ENCODE measurements at places on chromosomes 7 and 10. TPM values are rescaled to one million over a fixed set of nuclear protein-coding genes. Genes with fewer than 3 reads are reported as not detected.

The NPC1L1 gene
- not detected for total RNA-seq

DNA sequence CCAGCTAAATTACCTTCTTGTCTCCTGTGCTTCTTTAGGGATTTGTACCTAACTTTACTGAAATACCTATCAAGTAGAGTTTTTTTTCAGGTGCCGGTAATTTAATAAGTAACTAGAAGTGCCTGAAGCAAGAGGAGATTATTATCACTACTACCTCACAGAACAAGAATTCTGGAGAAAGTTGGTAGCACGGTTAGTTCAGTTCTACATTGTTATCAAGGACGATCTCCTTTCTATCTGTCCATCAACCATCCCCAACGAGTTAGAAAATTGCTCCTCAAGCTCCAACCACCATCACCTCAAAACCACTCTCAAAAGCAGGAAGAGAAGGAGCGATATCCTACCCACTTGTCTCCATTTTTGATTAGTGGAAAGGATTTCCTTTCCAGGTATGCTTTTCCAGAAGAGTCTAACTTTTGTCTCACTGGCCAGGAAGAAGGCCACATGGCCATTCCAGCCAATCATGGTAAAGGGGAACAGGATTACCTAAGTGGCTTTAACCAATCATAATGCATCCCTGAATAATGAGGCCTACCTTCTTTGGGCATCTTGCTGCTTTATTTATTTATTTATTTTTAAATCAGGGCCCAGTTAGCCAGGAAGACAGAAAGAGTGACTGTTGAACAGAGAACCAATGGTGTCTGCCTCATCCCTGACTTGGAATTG is 265.2 kb downstream of the SNX13 start:
- peak; percentile 55 for DNase-seq

DNA sequence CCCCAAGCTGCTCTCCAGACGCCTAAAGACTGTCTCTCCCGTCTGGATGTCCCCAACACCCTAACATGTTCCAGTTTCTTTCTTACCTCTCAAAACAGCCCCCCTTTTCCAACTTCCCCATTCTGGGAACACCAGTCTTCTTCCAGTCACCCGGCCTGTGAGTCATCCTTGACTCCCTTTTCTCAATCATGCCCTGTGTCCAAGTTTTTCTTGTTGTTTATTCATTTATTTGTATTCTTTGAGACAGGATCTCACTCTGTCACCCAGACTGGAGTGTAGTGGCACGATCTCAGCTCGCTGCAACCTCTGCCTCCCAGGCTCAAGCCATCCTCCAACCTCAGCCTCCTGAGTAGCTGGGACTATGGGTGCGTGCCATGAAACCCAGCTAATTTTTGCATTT is 15.6 kb downstream of the SNX10 start:
- peak; percentile 85 for DNase-seq

The METTL27 gene
- 1.9 TPM for total RNA-seq

DNA sequence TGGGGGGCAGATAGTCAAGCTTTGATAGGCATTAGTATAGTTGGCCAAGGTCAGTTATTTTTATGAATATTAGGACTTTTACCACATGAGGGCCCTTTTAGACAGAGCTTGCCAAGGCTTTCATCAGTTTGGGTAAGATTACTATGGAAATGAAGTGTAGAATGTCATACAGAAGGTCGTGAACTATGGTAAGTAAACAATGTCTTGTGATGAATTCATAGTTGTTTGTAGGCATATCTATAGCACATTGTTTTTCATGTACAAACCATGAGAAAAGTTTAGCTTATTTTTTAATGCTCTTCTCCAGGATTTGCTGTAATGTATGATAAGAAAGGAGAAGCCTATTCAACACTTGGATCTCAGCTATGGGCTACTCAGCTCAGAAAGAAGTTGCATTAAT is 4.3 kb downstream of the OR2A2 start:
- DNase-seq, result no peak

- peak; percentile 42 for DNase-seq
These were observed 31.6 kb upstream of the ETV1 start for GRCh38 chr7:14021069-14021468.

GRCh38 chr7:51455086-51455485 is 138.5 kb upstream of the COBL start:
- DNase-seq, result no peak

DNA sequence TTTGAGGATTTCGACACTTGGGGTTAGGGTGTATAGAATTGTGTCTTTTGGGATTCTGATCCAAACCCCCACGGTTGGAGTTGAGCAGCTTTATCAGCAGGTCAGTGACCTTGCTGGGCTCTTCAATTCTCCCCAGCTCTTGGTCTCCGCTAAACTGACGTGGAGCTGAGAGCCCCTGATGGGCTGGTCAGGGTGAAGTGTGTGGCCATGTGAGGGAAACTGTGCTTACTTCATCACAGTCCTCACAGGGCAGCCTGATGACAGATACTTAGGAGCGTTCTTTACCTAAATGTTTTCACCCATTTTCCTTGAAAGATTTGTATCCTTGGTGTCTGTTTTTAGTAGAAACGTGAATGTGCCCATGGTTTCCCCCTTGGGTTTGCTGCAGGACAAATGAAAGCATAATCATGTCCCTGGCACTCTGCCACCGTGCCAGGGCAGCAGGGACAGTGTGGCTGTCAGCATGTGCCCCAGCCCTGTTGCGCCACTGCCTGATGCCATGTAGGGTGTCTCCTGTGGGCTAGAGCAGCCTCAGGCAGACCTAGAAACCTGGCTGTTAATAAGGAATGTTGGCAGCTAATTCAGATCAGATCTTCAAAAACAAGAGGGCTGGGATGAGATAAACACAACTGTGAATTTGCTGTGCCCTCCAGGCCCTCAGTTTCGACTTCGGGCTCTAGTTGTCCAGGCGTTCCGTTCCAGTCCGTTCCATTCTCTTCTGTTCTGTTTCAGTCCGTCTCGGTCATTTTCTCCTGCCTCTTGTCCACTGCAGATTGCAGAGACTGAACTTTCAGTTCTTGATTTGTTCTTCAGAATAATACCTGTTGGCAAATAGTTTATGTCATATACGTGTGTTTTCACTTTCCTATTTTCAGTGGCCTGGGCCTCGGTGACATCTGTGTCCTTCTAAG is 96.8 kb downstream of the TRRAP start:
- DNase-seq, result no peak

The TFEC gene
- total RNA-seq, result 0.02 TPM

The GJC3 gene
- total RNA-seq, result not detected

DNA sequence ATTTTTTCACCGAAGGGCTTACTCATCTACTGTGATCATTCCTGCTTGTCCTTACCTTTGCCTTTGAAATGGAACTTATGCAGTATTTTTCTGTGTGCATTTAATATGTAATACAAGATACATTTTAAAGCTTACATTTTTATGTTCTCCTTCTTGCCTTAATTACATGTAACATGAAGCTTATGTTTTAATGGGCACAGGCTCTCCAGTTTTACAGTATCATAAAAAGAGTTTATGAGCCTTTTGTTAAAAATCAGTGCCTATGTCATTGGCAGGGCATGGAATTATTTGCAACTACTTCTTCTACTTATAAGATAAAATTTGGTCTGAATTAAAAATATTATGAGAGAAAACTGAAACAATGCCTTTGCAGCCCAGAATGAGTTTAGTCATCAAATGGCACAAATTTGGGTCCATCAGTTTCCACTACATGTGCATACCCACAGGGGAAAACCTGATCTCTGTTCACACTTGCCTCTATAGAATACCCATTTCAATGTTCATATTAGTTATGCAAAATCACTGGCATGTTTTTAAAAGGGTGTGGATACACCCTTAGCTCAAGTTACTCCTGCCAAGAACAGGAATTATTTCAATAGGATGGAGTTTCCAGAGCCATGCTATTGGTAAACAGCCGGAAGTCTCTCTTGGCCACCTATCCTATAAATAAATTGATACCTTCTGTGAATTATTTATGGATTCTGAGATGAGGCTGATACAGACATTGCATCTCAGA is 27.9 kb upstream of the WNT16 start:
- no peak for DNase-seq

The RBP3 gene
- total RNA-seq, result not detected

The NRCAM gene
- total RNA-seq, result not detected

DNA sequence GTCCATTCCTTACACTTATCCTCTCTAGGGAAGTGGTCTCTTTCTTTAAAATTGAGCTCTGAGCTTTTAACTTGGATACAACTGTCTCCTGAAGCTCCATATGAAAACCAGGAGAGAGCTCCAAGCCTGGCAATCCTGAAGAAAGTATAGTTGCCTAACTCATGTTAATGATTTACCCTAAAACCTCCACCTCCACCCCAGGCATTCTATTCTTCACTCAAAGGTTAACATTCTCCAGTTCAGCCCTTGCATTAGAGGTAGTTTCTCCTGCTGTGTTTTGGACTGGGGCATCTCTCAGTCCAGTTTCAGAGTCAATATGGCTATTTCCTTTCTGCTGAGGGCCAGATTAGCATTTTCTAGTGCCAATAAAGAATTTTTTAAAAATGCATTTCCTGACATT is 195.5 kb downstream of the SLC25A13 start:
- no peak for DNase-seq

DNA sequence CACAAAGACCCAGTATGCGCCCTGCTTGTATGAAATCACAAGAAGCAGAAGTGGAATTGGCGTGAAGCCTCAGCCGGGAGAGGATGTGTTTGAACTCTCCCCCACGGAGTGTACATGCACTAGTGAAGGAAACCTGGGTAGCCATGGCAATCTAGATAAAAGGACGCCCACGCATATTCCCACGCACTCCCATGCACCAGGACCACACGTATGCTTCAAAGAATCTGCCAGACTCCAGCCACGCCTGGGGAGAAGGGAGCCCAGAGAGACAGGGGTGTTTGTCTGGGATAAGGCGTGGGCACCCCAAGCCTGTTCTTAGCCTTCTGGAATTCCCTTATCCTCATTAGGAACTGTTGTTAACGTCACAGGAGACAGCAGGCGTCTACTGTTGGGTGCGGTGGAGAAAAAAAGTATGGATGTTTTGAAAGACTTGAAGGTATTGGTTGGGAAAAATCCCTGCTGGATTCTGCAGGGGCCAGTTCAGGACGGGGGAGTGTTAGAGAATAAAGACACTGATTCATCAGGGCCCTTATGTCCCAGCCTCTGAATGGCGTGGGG is 28.9 kb upstream of the ECHDC3 start:
- DNase-seq, result no peak

- DNase-seq, result peak; percentile 98
These were observed 43.8 kb downstream of the EXOC6 start for GRCh38 chr10:92891885-92892690.

- peak; percentile 65 for DNase-seq
These were observed 11.0 kb downstream of the GHRHR start for GRCh38 chr7:30974605-30975255.

DNA sequence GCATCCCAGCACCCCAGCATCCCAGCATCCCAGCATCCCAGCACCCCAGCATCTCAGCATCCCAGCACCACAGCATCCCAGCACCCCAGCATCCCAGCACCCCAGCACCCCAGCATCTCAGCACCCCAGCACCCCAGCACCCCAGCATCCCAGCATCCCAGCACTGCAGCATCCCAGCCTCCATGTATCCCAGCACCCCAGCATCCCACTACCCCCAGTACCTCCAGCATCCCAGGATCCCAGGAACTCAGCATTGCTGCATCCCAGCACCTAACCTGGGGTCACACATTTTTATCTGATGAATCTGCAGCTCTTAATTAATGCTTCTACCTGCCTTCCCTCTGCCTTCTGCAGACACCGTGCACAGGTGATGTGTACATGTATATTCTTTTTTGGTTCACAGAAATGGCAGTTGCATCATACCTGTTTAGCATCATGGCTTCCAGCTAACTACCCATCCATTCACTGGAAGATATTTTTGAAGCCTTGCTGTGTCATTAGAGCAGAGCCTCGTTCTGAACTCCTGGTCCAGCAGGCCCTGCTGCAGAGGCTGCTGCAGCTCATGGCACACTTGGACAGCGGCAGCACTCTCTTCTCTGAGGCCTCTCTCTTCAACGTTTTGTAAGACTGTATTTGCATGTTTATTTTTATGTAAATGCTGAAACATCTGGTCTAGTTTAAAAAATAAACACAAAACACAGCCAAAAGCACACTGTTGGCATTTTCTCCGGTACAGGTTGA is 4.6 kb upstream of the CFAP46 start:
- DNase-seq, result no peak

The PRSS37 gene
- not detected for total RNA-seq

DNA sequence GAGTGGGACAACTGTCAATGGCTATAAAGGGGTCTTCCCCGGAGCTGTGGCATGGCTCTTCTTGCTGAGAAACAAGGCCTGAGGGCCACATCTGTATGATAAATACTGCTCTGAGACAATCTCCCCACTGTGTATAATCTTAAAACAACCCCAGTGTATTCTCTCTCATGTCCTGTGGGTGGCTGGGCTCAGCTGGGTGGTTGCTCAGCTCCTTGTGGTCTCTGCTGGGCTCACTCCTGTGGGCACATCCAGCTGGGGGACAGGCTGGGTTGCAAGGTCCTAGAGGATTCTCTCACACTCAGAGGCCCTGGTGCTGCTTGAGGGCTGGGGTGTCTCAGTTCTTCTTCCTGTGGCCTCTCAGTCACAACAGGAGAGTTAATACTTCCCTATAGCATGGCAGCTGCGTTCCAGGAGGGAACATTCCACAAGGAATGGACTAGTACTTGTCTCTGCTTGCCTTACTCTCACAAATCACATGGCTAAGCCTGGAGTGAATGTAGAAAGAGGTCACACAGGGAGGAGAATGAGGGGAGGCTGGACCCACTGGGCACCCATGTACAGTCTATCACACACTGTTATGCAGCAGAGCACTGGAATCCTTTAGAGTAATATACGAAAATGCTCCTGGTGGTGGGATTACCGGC is 4.5 kb upstream of the EEPD1 start:
- no peak for DNase-seq

Measured in M059J (cell line).